Umbilical cord (tissue), 2 donors: ENCODE measurements at places on chromosomes 5 and 9. TPM values are rescaled to one million over a fixed set of nuclear protein-coding genes. Genes with fewer than 3 reads are reported as not detected.

The IFNA1 gene
- total RNA-seq: not detected

The SEMA4D gene
- 28.2 TPM for total RNA-seq

The GPRIN1 gene
- total RNA-seq: 0.72 TPM

The RELL2 gene
- total RNA-seq: 0.96 TPM

GRCh38 chr9:131731237-131731636 is 8.6 kb downstream of the RAPGEF1 start:
- no peak for DNase-seq

GRCh38 chr9:84138541-84138940 is 157.9 kb downstream of the RMI1 start:
- DNase-seq: no peak

GRCh38 chr9:116476935-116477381 is 210.1 kb upstream of the TRIM32 start:
- peak; percentile 80 for DNase-seq

- DNase-seq: no peak
Measured at GRCh38 chr9:16126042-16126441, 573.2 kb downstream of the CCDC171 start.

GRCh38 chr9:82209797-82210470 is 221.4 kb downstream of the SPATA31D1 start:
- DNase-seq: no peak

GRCh38 chr9:125767349-125767748 is 20.2 kb downstream of the PBX3 start:
- no peak for DNase-seq
